ENCODE measurements at places on chromosomes 5 and 9. TPM values are rescaled to one million over a fixed set of nuclear protein-coding genes. Genes with fewer than 3 reads are reported as not detected.
A peak's percentile ranks its signal among the peaks of the same experiment; 100 is the strongest.

The DBH gene
- polyA plus RNA-seq: 0.05 TPM

The PCDHGB4 gene
- 2.0 TPM for polyA plus RNA-seq

The SLC25A2 gene
- polyA plus RNA-seq: 0.14 TPM

The SRD5A1 gene
- polyA plus RNA-seq: 1.4 TPM

The TRIM14 gene
- 1.2 TPM for polyA plus RNA-seq

The PROB1 gene
- polyA plus RNA-seq: 22.2 TPM

The ITK gene
- polyA plus RNA-seq: 0.34 TPM

The SARDH gene
- 1.7 TPM for polyA plus RNA-seq

The BRINP1 gene
- polyA plus RNA-seq: 0.63 TPM

The ORM1 gene
- 0.70 TPM for polyA plus RNA-seq

The AQP3 gene
- 18.7 TPM for polyA plus RNA-seq

The FOXI1 gene
- polyA plus RNA-seq: not detected

- DNase-seq: no peak
These were observed 2.6 kb downstream of the OLFML2A start for GRCh38 chr9:124779368-124780059.

- no peak for DNase-seq
These were observed 661.0 kb upstream of the CDH18 start for GRCh38 chr5:20648981-20649380.

DNA sequence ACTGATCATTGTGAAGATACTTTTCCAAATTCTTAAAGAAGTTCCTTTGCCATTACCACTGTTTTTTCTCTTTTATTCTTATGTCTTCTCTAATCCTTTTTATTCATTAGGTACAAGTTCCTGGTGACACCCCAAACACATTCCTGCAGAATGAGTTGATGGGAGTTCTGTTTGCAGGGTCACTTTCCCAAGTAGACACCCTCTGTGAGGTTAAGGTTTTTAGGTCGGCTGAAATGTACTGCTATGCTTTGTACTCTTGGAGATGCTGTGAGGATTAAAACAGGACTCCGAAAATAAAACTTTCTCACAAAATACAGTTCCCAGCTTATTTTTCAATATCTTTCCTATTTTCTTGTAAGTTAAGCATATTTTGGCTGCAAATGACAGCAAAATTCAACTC, 143.3 kb upstream of the TLE4 start:
- DNase-seq: no peak

- DNase-seq: no peak
These were observed 9.4 kb upstream of the MAMDC2 start for GRCh38 chr9:70034271-70034711.

DNA sequence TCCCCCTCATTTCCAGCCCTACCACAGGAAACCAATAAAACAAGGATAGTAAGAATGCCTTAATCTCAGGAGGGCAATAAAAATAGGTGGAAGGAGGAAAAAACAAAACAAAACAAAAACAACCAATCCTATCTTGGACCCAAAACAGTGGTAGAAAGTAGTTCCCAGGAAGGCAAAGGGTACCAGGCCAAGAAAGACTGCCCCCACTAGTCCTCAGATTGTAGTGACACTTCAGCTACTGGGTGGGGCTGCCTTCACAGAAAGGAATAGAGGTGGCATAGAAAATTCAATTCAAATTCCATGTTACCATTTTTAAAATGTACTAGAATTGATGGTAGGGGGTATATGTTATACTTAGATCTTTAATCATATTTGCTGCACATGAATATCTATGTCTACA, 59.3 kb downstream of the DPYSL3 start:
- DNase-seq: no peak

GRCh38 chr9:88722753-88723152, 187.8 kb downstream of the NXNL2 start:
- no peak for DNase-seq

- DNase-seq: no peak
These were observed 27.6 kb upstream of the TCF7 start for GRCh38 chr5:134086943-134087305.

DNA sequence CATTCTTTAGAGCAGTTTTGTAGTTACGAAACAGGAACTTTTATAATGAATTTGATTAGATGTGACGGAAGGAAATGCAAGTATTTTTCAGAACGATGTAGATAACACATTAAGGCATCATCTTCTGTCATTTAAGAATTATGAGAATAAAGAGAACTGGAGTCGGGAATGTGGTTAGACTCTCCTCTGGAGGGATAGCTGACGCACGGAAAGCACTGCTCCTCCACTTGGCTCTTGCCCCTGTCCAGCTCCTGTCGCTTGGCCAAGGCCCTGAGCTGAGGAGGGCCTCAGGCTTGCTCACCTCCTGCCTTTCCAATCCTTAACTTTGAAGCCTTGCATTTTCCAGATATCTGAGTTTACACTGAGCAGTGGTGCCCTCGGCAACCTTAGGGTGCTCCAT, 60.5 kb downstream of the MAP1B start:
- peak; percentile 75 for DNase-seq

- no peak for DNase-seq
These were observed 26.1 kb upstream of the MACIR start for GRCh38 chr5:103232393-103232999.

- DNase-seq: no peak
These were observed 37.7 kb upstream of the PDCL start for GRCh38 chr9:122866079-122866478.

GRCh38 chr5:485113-485945, 38.9 kb downstream of the SLC9A3 start:
- no peak for DNase-seq

- DNase-seq: no peak
These were observed 36.9 kb upstream of the CDK20 start for GRCh38 chr9:88011005-88011766.

- DNase-seq: no peak
These were observed 171.6 kb downstream of the FAM174A start for GRCh38 chr5:100706776-100707175.

DNA sequence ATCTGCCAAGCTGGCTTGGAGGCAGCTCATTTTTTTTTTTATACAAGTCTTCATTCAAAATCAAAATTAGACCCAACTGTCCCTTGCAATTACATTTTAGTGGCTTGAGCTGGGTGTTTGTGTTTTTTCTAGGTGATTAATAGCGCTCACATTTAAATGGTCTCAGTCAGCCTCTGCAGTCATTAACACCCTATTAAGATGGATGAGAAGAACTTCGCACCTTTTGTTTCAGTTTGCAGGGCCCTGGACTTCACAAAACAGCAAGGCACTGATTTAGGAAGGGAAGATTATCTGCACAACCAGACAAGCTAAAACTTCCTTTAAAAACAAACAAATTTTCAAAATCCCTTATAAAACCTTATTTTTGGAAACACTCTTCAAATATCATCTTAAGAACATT, 374.8 kb downstream of the EFNA5 start:
- no peak for DNase-seq

- DNase-seq: peak; percentile 35
These were observed 5.6 kb upstream of the LCN2 start for GRCh38 chr9:128143525-128144238.

DNA sequence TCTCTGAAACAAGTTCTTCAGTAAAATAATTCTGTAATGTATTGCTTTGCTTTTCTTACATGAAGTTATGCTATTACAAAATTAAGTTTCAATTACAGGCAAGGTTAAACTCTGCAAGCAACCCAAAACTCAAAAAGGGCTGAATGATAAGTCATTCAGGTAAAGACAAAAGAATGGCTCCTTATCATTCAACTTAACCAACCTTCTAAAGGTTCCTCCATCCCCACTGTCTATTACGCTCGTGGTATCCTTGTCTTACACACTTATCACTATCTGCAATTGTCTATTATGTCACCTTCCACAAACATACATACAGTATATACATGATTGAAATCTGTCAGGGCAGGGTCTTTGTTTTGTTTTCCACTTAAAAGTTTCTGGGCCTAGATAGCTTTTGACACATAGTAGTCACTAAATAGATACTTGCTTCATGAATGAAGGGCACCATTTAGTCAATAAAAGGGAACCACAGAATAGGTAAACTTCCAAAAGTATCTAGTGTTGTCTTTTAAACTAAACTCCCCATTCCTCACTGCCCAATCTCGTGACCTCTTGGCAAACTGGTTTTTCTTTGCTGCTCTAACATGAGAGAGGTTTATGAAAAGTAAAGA, 6.9 kb downstream of the RPL37 start:
- no peak for DNase-seq

GRCh38 chr5:115599502-115599901, 2.8 kb downstream of the TICAM2 start:
- peak; percentile 44 for DNase-seq

- DNase-seq: no peak
These were observed 213.6 kb downstream of the MAPKAP1 start for GRCh38 chr9:125493384-125493783.

- no peak for DNase-seq
These were observed 72.3 kb downstream of the DCP2 start for GRCh38 chr5:113048931-113049330.

DNA sequence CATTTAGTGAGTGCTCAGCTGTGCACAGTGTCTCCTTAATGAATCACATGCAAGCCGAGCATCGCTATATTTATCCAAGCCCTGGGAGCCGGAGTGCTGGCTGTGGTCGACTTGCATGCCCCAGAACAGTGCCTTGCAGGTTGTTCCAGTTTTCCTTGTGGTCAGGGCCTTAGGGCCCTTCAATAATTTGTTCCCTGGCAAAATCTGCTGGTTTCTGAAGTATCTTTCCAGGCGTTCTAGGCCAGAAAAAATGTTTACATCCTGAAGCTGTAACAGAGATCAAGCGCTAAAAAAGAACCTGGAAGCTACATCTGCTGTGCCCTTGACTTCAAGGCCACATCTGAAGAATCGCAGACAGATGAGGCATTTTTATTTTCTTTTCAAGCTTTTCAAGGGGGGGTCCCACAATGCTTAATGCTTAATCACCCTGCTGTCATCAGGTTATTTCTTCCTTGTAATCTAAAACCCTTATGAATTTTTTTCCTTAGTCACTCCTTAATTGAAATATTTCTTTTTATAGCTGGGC, 105.8 kb downstream of the DOCK2 start:
- no peak for DNase-seq

DNA sequence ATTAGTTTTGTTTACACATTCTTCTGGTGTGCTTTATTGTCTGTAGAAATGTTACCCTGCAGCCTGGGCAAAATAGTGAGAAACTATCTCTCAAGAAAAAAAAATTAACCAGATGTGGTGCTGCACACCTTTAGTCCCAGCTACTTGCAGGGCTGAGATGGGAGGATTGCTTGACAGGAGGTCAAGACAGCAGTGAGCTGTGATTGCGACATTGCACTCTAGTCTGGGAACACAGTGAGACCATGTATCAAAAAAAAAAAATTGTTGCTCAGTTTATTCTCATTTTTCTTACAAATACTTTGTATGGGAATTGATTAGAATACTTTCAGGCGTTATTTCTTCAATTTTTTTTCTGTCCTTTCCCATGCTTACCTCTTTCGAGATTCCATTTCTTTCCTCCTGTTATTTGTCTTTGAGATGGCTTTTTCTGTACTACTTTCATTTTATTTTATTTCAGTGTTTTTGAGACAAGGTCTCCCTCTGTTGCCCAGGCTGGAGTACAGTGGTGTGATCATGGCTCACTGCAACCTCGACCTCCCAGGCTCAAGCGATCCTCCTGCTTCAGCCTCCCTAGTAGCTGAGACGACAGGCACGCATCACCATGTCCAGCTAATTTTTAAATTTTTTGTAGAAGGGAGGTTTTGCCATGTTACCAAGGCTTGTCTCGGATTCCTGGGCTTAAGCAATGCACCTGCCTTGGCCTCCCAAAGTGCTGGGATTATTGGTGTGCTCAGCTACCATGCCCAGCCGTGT, 24.9 kb downstream of the TENT2 start:
- no peak for DNase-seq

- peak; percentile 36 for DNase-seq
These were observed at the start of gene KCNT1 for GRCh38 chr9:135701959-135702721. TSS of gene KCNT1 (plus strand) at chr9:135702185. CDS start at chr9:135702259, 74 bp downstream.

- no peak for DNase-seq
These were observed 502.8 kb downstream of the NTRK2 start for GRCh38 chr9:85172001-85172978.

- DNase-seq: peak; percentile 67
These were observed 866 bp downstream of the SLC22A5 start for GRCh38 chr5:132370181-132370970.

DNA sequence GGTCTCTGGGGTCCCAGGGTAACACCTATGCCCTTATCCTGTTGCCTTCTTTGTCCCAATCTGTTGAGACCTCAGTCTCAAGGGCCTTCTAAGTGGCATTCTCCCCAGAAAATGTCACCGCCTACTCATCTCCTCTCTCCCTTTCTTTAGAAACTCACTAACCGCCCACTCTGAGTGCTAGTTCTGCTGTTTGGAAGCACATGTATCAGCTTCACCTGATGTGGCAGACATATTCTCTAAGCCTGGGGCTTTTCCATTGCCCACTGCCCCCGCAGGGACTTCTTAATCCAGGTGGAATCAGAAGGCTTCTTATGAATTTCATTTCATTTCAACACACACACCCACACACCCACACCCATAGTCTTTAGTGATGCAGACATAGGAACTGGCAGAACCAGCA, 165.1 kb downstream of the ASTN2 start:
- DNase-seq: no peak

DNA sequence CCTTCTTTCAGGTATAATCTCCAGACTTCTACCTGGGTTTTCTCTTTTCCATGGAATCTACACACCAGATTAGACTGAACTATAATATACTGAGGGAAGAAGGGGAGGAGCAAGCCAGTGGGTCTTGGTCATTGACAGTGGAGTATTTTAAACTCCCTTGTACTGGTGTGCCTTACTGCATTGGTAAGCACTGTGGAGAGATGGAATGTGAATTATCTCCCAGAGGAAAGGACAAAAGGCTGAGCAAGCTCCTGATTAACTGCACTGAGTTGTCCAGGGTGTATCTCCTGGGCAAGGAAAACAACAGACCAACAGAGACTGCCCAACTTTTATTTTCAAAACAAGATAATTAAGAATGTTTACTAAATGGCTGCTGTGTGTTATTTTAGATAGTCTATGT, 29.8 kb upstream of the SLCO6A1 start:
- DNase-seq: no peak

DNA sequence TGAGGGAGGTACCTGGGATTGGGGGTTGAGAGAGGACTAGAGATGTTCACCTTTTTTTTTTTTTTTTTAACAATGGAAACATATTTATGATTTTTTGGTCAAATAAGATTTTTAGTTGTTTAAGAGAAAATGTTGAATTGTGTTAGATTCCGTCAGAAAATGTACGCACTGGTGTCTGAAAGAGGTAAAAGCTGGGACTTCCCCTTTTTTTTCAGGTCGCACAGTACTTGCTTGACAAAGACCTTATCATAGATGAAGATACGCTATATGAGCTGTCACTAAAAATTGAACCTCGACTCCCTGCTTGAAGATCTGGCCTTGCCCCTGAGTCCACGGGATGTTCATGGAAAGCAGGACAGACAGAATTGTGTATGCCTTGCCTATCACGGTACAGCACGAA, 7.7 kb upstream of the CKMT2 start:
- no peak for DNase-seq

DNA sequence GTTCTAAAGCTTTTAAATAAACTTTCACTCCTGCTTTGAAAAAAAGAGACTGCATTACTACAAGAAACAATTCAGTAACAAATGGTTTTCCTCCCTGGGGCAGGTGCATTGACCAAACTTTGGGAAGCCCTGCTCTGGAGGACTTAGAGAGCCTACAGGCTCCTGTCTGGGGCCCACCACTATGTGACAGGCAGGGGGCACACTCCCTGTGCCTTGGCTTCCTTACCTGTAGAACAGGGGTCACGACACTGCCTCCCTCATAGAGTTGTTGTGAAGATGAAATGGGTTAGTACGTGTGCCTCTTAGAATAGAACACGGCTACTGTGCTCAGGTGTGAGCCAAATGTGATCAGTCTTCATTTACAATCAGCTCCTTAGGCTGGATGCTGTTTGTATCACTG, 130.1 kb downstream of the GPBP1 start:
- DNase-seq: no peak

All from right cardiac atrium (tissue), 5 donors.